ENCODE measurements at places on chromosomes 12 and 14.

- no peak for DNase-seq
Observed at GRCh38 chr12:98745578-98746391, 100.7 kb downstream of the APAF1 start.

DNA sequence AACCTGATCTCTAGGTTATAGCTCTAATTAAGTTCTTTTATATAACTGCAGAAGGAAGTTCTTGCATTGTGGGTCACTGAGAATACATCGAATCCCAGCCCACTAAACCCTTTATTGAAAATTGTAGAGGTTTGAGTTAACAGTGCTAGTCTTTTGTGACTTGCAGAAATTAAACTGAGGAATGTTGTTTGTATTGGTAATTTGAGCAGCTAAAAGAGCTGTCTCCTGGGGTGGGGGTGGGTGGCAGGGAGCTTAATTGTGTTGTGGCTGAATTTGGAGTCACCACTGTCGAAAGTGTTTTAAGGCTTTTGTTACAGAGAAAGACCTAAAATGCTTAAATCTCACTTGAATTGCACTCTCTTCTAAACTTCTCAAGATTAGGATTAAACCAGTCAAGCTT is 3.2 kb upstream of the COX8C start:
- no peak for DNase-seq

DNA sequence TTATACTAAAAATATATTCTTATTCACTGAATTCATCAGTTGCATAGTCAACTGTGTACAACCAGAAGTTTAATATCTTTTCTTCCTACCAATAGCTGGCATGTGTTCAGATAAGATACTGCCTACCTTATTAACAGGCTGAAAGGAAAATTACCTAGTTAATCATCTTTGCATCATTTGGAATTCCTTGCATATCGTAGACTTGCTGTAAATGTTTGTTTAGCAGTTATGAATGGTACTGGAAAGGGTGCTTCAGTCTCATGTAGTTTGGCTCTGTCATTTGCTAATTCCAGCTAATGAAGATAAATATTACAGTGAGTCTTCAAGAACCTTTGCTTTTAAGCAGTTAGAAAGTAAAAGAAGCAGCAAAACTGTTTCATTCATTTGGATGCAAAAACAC is 84.4 kb downstream of the PPHLN1 start:
- DNase-seq = no peak

- DNase-seq = no peak
Observed at GRCh38 chr14:92613008-92613658, 99.6 kb downstream of the RIN3 start.

- no peak for DNase-seq
Observed at GRCh38 chr12:1768615-1769014, 51.8 kb upstream of the LRTM2 start.

GRCh38 chr12:19490908-19491307 is 51.6 kb downstream of the AEBP2 start:
- no peak for DNase-seq

- no peak for DNase-seq
Observed at GRCh38 chr12:111598637-111599452, at the start of gene ATXN2. Gene ATXN2 (minus strand): TSS chr12:111599315. CDS start chr12:111599034, 281 bp downstream.

GRCh38 chr14:87161502-87161901 is 831.5 kb downstream of the GALC start:
- no peak for DNase-seq

DNA sequence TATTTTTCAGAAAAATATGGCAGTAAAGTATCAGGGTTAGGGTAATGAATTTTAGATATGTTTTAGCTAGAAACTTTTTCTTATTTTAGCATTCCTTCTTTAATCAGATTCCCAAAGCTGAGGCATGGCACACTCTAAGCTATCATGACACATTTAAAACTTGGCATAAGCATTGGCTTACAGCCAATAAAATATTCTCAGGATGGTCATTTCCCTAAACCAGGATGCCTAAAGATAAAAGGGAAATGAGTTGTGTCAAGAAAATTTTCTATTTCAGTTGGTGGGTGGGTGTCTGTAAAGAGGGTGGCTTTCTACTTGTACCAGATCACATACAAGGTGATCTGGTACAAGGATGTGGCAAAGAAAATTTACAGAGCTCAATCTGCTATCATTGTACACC is 47.8 kb downstream of the PEBP1 start:
- DNase-seq = no peak

DNA sequence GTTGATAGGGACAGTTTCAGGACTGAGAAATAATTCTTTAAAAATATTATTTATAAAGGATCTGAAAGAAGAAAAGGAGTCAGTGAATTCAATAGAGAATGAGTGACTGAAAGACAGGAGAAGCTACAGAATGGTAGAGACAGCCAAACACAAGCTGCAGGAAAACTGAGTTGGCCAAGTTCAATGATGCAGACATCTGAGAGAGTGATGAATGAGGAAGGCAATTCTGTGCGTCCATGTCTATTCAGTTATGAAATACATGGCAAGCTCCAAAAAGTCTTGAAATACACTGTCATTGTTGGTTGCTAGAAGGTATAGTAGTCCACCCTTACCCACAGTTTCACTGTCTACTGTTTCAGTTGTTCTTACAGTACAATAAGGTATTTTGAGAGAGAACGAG is 6.8 kb downstream of the LRRC74A start:
- no peak for DNase-seq

- DNase-seq = no peak
Observed at GRCh38 chr12:7032990-7033389, 14.7 kb upstream of the LPCAT3 start.

DNA sequence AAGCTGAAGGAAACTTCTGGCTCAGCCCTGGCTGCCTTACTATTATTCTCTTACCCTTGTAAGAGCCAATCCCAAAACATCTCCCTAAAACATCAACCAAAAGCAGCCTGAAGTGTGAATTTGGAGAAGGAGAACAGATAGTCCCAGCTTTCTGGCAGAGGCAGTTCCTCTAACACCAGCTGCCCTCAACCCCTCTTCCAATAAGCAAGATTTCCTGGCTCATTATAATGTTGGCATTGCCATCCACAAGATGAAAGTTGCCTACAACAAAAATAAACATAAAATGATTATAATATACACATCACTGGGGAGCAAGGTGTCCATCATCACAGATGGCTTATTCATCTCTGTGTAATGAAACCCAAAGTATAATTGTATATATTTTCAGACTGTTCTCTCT is 352.5 kb upstream of the CCDC196 start:
- no peak for DNase-seq

GRCh38 chr12:90407841-90408240 is 547.1 kb downstream of the CCER1 start:
- DNase-seq = no peak

DNA sequence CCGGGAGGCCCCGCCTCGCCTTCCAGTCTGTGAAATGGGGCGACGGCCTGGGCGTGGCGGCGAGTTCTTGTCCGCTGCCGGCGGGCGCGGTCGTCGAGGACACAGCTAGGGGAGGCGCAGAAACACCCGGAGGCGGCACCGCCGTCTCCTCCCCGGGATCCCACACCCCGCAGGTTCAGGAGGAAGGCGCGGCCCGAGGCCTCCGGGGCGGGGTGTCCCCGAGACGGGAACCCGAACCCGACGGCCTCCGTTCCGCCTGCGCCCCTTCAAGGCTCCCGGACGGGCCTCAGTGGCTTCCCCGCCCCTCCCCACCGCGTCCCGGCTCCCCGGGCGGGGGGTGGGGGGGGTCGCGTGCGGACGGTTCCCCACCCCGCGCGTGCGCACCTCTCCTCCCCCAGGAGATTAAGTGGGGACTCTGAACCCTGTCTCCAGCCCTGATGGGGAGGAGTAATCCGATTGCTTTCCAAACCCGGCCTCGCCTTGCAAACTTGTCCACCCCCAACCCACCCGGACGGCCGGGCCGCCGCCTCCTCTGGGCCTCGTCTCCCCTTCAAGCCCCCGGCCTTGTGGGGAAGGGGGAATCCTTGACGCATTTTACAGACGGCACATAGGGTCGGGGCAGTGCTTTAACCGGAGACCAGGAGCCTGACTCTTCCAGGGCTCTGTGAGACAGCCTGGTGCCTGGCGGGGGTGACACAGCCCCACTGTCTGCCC is 35.3 kb upstream of the ANKRD9 start:
- no peak for DNase-seq

GRCh38 chr14:105774001-105774400 is 247.6 kb downstream of the TMEM121 start:
- no peak for DNase-seq

DNA sequence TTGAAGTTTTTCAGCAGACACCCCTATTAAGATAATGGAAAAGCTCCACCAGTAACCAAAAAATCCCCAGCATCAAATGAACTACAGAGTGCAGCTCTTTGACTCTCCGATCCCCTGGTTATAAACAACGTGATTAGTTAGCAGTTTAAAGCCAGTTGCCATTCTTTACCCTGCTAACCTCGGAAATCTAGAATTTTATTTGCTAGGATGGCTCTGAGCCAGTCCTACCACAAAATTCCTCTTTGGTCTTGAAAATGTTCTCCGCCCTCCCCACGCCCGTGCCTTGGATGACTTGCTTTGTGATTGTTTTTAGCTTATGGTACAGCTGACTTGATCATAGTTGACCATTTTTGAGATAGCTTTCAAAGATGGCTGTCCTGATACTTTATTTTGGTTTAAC is 1.2 kb downstream of the KLHDC2 start:
- DNase-seq = no peak

DNA sequence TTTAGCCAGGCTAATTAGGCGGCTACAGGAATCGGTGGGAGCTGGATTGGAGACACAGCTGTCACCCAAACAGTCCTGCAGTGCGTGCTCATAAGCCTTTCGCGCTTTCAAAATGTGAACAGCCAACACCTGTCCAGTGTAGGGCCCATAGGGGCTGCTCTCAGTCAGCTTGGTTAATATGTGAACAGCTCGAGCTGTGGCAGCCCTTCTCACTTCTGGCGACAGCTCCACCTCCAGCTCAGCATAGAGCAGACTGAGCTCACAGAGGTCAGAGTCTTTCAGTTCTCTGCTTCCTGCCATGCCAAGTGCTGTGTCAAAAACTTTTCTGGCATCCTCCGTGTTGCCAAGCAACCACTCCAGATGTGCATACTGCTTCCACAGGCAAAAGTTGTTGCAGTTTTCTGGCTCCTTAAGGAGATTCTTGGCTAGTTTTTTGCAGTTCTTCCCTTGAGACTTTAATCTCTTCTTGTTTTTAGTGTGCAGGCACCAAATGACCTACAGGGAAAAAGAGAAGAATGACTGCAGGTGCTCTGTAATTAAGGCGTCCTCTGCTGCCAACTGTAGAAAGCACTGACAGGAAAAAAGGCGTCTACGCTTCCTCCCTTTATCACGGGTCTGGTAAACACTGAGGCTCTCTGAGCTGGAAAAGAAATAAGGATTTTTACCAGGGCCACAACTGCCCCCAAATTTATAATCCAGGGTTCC is 32.5 kb downstream of the PSMC1 start:
- DNase-seq = no peak

GRCh38 chr12:108629824-108630476 is 3.7 kb downstream of the SELPLG start:
- DNase-seq = no peak

DNA sequence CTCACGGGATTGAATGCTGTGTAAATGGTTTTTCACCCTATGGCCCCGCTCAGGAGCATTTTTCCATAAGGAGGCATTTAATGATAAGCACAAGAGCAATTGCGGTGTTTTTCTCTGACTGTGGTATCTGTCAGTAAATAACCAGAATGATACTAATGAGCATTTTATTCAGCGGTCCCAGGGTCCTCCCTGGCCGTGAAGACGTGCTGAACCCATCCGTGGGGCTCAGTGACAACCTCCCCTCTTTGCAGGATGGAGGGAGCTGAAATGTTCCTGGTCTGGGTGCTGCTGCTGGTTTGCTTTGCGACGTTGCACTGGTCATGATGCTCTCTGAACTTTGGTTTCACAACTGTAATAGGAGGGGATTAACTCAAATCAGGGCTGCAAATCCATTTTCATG is 625.6 kb downstream of the AACS start:
- DNase-seq = no peak

DNA sequence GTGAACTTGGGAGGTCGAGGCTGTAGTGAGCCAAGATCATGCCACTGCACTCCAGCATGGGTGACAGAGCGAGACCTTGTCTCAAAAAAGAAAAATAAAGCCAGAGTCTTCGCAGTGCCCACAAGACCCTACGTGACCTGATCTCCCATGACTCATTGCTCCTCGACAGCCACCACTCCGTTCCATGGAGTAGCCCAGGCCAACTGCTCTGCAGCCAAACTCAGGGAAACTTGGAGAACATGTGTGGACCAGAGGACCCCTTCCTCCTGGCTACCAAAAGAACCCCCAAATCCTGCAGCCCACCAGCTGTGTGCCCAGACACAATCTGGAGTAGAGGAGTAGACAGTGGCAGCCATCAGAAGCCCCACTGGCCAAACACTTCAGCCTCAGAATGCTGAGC is 32.1 kb upstream of the PPP2R5C start:
- no peak for DNase-seq

DNA sequence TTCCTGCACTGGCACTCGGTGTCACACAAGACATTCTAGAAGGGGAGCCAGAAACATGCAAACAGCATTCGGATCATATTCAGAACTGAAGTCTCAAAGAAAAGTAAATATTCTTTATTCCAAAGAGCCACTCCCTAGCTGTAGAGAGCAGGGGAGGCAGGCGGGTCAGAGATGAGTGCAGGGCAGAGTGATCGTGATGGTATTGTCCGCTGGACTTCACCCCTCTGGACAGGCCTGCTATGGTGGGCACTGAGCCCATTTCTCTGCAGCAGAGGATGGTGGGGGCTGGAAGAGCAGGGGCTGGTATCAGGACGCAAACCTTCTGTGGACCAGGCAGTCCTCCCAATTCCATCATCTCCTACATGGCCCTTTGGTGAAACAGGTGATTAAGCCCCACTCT is 25.6 kb downstream of the IRF2BPL start:
- DNase-seq = no peak

DNA sequence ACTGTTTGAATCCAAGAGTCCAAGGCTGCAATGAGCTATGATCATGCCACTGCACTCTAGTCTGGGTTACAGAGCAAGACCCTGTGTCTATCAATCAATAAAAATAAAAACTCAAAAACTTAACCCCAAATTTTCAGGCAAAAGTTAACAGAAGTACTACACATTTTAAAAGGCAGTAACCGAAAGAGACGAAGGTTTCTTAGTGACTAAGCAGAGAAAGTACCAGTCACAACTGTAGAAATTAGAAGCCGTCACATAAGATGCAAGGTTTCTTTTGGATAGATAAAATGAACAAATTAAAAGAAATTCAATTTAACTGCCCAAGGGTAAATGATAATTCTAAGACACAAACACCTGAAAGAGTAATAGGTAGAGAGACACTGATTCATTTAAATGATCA is 103.5 kb downstream of the MED13L start:
- no peak for DNase-seq

DNA sequence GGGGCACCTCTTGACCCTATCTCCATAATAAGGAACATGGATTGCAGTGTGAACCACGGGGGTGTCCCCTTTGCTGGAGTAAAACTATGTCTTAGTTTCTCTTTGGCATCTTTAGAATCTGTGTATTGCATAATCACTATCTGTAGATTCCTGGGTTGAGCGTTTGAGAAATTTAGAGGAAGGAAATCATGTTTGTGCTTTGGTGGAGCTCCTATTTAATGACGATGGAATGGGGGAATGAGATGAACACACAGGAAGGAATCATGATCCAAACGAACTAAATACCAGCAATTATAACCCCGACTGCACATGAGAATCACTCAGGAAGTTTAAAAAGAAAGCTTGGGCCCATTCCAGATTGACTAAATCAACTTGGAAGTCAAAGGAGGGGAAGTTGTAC is 1.3 kb upstream of the MYG1 start:
- no peak for DNase-seq
